ENCODE measurements at places on chromosomes 7 and 10. TPM values are rescaled to one million over a fixed set of nuclear protein-coding genes. Genes with fewer than 3 reads are reported as not detected.
A peak's percentile ranks its signal among the peaks of the same experiment; 100 is the strongest.

Gene PALD1
- 19.7 TPM for total RNA-seq

Gene INMT
- 243 TPM for total RNA-seq

Gene POP7
- 21.0 TPM for total RNA-seq

Gene SLC29A4
- 0.21 TPM for total RNA-seq

Gene PPP1R3C
- total RNA-seq, result 89.1 TPM

Gene AKR1C4
- total RNA-seq, result not detected

Gene MUC12
- total RNA-seq, result not detected

Gene ZNRF2
- 29.4 TPM for total RNA-seq

Gene CLRN3
- not detected for total RNA-seq

DNA sequence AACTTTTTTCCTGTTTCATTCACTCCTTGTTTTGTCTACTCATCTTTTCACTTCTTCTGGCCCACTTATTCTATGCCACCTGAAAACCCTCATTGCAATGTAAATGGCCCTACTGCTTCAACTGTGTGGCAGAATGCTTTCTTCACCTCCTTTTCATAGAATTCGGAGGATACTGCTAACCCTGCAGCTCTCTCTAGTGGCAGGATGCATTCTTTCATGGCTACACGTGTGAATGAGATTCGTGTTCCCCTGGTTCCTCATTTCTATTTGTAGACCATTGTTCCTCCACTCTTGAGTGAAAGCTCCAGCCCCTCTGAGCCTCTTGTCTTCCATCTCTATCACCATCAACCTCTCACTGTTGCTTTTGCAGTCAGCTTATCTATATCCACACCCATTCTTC, 20.9 kb upstream of the CYP26C1 start:
- no peak for DNase-seq

- DNase-seq, result no peak
Measured at GRCh38 chr10:60031664-60032063, 125.3 kb upstream of the CCDC6 start.

DNA sequence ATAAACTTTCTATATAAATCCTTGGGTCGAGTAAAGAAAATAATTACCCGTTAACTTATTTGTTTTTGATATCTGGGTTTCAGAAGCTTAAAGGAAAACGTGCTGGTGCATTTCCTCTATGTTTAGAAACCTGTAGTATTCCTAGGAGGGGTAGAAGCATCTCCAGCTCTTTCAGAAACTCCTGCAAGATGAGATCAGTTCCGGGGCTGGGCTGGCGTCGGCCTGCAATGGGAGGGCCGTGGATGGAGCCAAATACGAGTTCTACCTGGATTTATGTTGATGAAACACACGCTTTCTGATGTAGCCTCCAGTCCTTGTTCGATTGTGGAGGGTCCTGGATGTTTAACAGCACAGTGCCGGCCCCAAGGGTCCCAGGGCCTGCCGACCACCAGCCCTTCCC, 35.8 kb upstream of the DIP2C start:
- no peak for DNase-seq

DNA sequence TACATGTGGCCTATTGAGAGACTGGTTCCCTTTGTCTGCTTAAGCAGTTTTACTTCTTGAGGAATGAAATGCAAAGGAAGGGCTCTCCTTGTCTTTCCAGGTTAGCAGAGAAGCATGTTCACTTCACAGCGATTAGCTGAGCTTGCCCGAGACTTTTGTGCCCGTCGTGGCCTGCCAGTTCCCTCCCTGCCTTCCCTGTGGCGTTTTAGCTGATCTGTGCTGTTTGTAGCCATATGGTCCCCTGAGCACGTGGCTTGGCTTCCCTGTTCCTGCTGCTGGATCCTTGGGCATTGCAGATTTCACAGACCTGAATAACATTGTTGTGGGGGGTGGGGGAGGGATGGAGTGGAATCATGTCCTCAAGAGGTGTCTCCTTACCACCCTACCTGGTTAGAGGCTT, 61.8 kb downstream of the SND1 start:
- DNase-seq, result no peak

GRCh38 chr10:53754596-53755250, 982.1 kb upstream of the MBL2 start:
- DNase-seq, result no peak

DNA sequence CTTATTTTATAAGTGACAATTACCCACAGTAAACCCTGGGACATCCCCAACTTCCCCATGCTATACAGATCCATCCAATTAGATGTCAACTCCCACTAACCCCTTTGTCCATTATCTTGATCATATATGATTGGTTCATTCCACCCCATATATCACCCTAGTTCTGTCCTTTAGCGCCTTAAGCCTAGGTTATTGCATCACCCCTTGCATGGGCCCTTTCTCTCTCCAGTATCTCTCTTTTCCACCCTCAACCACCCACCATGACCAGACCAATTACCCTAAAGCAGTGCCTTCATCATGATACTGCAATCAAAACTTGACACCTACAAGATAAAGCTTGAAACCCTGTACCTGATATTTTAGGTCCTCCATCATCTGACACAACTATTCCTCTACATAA, 37.9 kb upstream of the GATAD1 start:
- no peak for DNase-seq

GRCh38 chr10:22438711-22439110, 93.4 kb downstream of the SPAG6 start:
- DNase-seq, result no peak

DNA sequence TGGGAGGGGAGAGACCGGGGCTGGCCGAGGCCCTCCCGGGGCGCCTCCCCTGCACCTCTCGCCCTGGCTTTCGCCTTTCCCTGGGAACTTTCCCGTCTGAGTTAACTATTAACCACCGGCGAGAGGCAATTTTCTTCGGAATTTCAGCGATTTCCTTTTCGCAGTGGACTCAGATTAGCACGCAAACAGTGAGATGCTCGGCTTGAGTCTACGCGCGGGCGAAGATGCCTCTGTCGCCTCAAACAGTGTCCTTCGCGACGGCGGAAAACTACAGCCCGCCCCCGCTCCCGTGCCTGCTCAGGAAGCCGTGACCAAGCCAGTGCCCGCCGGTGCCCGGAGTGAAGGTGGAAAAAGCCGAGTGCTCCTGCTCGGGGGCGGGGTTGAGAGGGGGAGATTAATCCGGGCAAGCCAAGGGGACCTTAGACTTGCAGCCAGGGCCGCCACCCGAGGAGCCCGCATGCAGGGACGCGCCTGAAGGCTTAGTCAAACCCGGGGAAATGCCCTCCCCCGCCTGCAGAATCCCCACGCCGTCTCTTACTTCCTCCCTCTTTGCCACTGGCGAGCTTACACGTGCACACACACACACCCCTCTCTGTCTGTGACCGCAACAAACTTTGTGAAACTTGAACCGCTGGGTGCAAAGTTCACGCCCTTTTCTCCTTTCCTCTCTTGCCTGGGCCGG, 14.5 kb upstream of the PAX2 start:
- DNase-seq, result no peak

- DNase-seq, result no peak
Measured at GRCh38 chr7:34889951-34890350, 147.3 kb downstream of the DPY19L1 start.

DNA sequence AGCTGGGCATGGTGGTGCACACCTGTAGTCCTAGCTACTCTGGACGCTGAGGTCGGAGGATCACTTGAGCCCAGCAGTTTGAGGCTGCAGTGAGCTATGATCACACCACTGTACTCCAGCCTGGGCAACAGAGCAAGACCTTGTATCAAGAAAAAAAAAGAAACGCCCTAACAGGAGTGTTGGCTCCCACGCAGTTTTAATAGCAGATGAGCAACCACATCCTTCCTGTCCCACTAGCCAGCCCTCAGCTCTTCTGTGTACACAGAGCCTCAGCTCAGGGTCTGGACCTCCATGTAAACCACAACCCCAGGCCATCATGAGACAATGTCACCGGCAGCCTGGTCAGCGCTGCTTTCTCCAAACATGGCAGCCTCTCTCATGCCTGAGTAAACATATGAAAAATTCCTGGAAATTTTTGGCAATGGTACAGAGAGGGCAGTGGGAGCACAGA, 108.2 kb downstream of the PIP4K2A start:
- DNase-seq, result no peak

- DNase-seq, result no peak
Measured at GRCh38 chr7:141122736-141123135, 48.9 kb downstream of the TMEM178B start.

DNA sequence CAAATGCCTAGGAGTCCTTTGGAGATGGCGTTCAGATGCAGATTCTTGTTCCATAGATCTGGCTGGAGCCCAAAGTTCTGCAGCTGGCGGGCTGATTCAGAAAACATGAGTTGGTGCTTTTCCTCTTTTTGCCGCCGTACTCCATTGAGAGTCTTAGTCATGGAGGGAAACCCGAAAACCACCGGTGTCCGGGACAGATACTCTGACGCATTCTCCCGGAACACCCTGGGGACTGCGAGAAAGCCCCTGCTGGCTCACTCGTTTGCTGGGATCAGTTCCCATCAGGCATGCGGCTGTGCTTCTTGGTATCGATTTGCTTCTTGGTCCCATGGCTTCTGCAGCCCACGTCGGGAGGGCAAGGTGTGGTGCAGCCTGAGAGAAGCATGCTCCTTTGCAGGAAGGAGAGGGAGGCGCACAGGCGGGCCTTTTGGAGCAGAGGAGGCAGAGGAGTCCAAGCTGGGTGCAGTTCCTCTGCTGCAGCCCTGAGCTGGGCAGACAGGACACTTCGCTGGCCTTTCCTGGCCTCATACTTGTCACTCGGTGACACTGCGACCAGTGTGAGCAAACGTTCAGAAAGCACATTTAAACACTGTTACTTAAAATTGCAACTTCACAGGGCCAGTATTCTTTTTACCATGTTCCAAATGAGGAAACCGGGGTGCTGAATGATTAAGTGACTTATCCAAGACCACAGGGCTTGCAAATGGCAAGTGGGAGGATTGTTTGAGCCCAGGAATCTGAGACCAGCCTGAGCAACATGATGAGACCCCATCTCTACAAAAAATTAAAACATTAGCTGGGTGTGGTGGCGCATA, 30.6 kb upstream of the PFKFB3 start:
- DNase-seq, result peak; percentile 45

GRCh38 chr10:120506674-120507073, 49.6 kb downstream of the PLPP4 start:
- no peak for DNase-seq

- DNase-seq, result no peak
Measured at GRCh38 chr7:158377800-158378623, 209.6 kb downstream of the PTPRN2 start.

GRCh38 chr10:82171899-82172298, 296.9 kb downstream of the NRG3 start:
- no peak for DNase-seq

- DNase-seq, result no peak
Measured at GRCh38 chr7:66696774-66697191, 43.8 kb upstream of the RABGEF1 start.

- DNase-seq, result peak; percentile 83
Measured at GRCh38 chr10:100529475-100530298, at the start of gene NDUFB8. Gene NDUFB8 (minus strand): TSS chr10:100529871. CDS start chr10:100529851, 20 bp downstream.

DNA sequence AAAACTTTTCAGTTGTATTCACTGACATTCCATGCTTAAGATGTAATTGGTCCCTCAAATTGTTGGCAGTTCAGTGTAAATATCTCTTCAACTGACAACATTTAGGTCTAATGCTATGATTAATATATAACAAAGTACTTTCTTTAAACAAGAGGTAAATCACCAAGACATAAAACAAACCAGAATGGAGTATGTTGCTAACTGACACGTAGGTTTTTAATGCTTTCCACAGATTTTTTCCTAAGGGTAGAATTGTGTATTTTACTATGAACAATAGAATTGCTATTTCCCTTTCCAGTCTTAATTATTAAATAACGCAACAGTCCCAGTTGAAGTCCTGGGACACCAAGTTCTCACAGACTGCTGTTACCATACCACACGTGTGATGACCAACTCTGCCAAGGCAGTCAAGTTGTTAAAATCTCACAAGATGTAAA, 4.1 kb downstream of the JCAD start:
- no peak for DNase-seq

DNA sequence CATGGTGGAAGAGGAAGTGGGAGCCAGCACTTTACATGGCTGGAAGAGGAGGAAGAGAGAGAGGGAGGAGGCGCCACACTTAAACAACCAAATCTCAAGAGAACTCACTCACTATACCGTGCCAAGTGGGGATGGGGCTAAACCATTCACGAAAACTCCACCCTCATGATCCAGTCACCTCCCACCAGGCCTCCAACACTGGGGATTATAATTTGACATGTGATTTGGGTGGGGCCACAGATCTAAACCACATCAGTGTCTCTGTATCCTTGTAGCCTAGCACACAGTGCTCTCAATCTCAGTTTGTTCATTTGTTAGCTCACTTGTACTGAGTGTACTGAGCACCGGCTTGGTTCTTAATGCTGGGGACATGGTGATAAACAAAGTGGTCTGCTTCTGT, 228.3 kb downstream of the BUB3 start:
- no peak for DNase-seq

DNA sequence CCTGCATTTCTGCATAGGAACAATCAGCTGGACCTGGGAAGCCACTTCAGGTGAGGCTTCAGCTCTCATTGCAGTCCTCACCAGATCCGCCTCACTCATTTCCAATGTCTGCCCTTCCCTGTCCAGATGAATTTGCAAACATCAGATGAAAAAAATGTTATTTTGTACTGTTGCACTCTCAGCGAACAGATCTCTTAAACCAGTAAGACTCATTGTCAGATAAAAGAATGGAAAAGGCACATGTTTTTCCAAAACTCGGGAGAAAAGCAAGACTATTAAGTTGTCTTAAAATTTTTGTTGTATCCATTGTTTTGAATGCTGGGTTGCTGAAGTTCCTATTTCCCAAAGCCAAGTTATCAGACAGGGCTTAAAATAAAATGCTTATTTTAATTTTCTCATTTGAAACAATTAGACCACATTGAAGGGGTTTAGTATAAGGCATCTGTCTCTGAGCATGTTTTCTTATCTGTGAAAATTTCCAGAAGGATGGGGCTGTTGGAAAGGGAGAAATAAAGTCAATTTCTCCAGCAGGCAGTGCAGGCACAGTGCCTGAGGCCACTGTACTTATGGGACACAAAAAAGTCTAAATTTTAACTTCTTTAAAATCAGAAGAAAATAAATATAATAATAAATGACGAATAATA, 396.8 kb downstream of the KCNMA1 start:
- DNase-seq, result no peak
